ENCODE measurements at places on chromosomes 6 and 20. TPM values are rescaled to one million over a fixed set of nuclear protein-coding genes. Genes with fewer than 3 reads are reported as not detected.

GRCh38 chr6:166355552-166355951 lies 13.2 kb upstream of the SFT2D1 start:
- H3K4me3 ChIP-seq, result no peak overlapping the region
- 0 out of 2 replicates have a peak, but pooled peaks cover 8% of the 10 kb centered on the region for H3K4me1 ChIP-seq
- no peaks in the 10 kb centered on the region for H3K36me3 ChIP-seq
- H3K27ac ChIP-seq, result no peak overlapping the region
- peaks cover 17% of the 10 kb centered on the region for H3K27me3 ChIP-seq

GRCh38 chr6:7176208-7176607 lies 68.4 kb downstream of the RREB1 start:
- H3K4me1 ChIP-seq, result no peaks in the 10 kb centered on the region
- H3K4me3 ChIP-seq, result no peak overlapping the region
- no peak for DNase-seq

RIPOR2 gene
- total RNA-seq, result 0.94 TPM

PROCR gene
- total RNA-seq, result 7.5 TPM

DNA sequence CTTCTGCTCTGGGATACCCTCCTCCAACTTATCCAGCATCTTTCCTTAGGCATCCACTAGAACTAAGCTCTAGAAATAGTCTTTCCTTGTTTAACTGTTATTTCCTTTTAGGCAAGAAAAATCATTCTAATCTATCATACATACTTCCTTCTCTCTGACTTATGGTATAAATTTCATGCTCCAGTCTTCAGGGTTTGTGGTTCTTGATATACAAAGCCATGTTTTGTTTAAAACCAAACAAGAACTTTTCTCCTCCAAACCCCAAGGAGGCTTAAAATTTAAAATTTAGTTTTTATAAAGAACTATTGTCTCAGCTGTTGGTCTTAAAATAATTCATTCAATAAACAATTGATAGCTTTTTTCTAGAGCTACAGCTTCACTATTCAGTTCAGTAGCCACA lies 77.2 kb downstream of the CD164 start:
- H3K27me3 ChIP-seq, result no peaks in the 10 kb centered on the region
- DNase-seq, result no peak
- no peaks in the 10 kb centered on the region for H3K36me3 ChIP-seq
- peaks cover 33% of the 10 kb centered on the region for H3K4me1 ChIP-seq
- no peak overlapping the region for H3K27ac ChIP-seq

- H3K27me3 ChIP-seq, result no peaks in the 10 kb centered on the region
- H3K4me3 ChIP-seq, result peak overlapping the region; percentile 72
- H3K4me1 ChIP-seq, result peaks cover 17% of the 10 kb centered on the region
- no peak for DNase-seq
- H3K36me3 ChIP-seq, result peaks cover 23% of the 10 kb centered on the region
These were observed 542 bp downstream of the TUBE1 start for GRCh38 chr6:112086744-112087135.

ECT2L gene
- total RNA-seq, result not detected

- no peak overlapping the region for H3K4me3 ChIP-seq
- no peak overlapping the region for H3K27ac ChIP-seq
- H3K4me1 ChIP-seq, result peaks cover 31% of the 10 kb centered on the region
- H3K27me3 ChIP-seq, result no peaks in the 10 kb centered on the region
- H3K36me3 ChIP-seq, result no peaks in the 10 kb centered on the region
- no peak for DNase-seq
These were observed 117.1 kb upstream of the PRND start for GRCh38 chr20:4604580-4604979.

TSBP1 gene
- not detected for total RNA-seq

GRCh38 chr6:110690106-110690654 lies 125.1 kb downstream of the CDK19 start:
- H3K4me1 ChIP-seq, result peaks cover 15% of the 10 kb centered on the region
- no peak overlapping the region for H3K4me3 ChIP-seq
- no peaks in the 10 kb centered on the region for H3K27me3 ChIP-seq
- DNase-seq, result no peak

- H3K4me1 ChIP-seq, result no peaks in the 10 kb centered on the region
- no peaks in the 10 kb centered on the region for H3K36me3 ChIP-seq
- H3K27me3 ChIP-seq, result no peaks in the 10 kb centered on the region
- no peak overlapping the region for H3K27ac ChIP-seq
- no peak overlapping the region for H3K4me3 ChIP-seq
These were observed 306.4 kb upstream of the PRND start for GRCh38 chr20:4415281-4415680.

DNA sequence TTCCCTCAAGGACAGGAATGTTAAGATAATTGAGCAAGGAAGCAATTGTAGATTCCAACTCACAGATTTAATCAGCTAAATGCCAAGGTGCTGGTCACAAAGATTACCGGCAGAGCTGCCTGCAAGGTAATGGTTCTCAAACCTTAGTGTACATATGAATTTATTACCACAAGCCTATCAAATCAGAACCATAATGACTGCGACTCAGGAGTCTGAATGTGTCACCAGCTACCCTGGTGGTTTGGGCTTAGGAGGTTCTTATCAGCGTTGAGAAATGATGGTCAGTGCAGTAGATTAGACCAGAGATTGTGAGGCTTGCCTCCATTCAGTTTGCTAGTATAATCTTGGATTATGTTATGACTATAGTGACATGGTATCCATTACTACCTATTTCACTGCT lies 78.9 kb downstream of the MTFR2 start:
- DNase-seq, result no peak
- no peaks in the 10 kb centered on the region for H3K36me3 ChIP-seq
- no peaks in the 10 kb centered on the region for H3K27me3 ChIP-seq
- H3K4me3 ChIP-seq, result no peak overlapping the region
- H3K4me1 ChIP-seq, result no peaks in the 10 kb centered on the region

EPB41L2 gene
- 67.4 TPM for total RNA-seq

- no peaks in the 10 kb centered on the region for H3K4me1 ChIP-seq
- no peaks in the 10 kb centered on the region for H3K36me3 ChIP-seq
- no peak overlapping the region for H3K27ac ChIP-seq
- no peak overlapping the region for H3K4me3 ChIP-seq
- no peaks in the 10 kb centered on the region for H3K27me3 ChIP-seq
These were observed 98.9 kb downstream of the TBC1D32 start for GRCh38 chr6:121235386-121235785.

- H3K4me3 ChIP-seq, result 0 out of 2 replicates have a peak overlapping the region, but pooled peaks have one; percentile 11
- H3K4me1 ChIP-seq, result peaks cover 3% of the 10 kb centered on the region
- peaks cover 8% of the 10 kb centered on the region for H3K36me3 ChIP-seq
- H3K27me3 ChIP-seq, result no peaks in the 10 kb centered on the region
- DNase-seq, result no peak
These were observed 21.2 kb downstream of the REV3L start for GRCh38 chr6:111461860-111462259.

NOX3 gene
- not detected for total RNA-seq

GRCh38 chr6:114301596-114302219 lies 41.1 kb downstream of the HS3ST5 start:
- H3K4me1 ChIP-seq, result no peaks in the 10 kb centered on the region
- no peaks in the 10 kb centered on the region for H3K36me3 ChIP-seq
- no peak for DNase-seq
- no peaks in the 10 kb centered on the region for H3K27me3 ChIP-seq

ADAM33 gene
- not detected for total RNA-seq

GNAS gene
- 1,304 TPM for total RNA-seq

ADGB gene
- total RNA-seq, result not detected

- no peak for DNase-seq
- H3K27me3 ChIP-seq, result no peaks in the 10 kb centered on the region
- no peaks in the 10 kb centered on the region for H3K4me1 ChIP-seq
- H3K4me3 ChIP-seq, result no peak overlapping the region
These were observed 6.8 kb upstream of the BTN1A1 start for GRCh38 chr6:26493258-26493657.

- H3K4me3 ChIP-seq, result no peak overlapping the region
- H3K27me3 ChIP-seq, result no peaks in the 10 kb centered on the region
- DNase-seq, result no peak
- no peak overlapping the region for H3K27ac ChIP-seq
These were observed 180.9 kb downstream of the PHF3 start for GRCh38 chr6:63816401-63816981.

DNA sequence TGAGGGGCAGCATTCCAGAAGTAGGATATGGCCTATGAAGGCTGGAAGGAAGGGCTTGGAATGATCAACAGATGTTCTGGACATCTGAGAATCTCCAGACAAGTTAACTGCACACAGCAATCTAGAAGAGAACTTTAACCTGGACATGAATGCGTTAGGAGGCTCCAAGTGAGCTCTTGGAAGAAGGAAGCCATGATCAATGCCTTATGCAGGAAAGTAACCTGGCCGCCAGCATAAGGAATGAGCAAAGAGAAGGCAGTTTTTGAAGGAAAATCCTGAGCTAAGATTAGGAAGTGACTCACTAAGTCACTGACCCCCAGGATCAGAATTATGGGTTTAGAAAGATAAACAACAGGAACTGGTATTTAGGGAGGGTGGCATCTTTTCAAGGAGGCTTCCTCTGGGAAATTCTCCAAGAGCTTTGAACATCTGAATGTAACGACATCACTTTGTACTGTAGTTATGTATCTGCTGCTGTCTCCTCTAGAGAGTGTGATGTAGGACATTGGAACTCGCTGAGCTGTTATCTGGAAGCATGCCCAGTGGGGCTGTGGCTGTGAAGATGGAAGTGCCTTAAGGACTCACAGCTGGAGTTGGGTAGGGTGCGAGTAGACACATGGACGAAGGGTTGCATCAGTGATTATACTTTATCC lies 236.8 kb downstream of the PACRG start:
- H3K36me3 ChIP-seq, result no peaks in the 10 kb centered on the region
- H3K4me1 ChIP-seq, result no peaks in the 10 kb centered on the region
- H3K27ac ChIP-seq, result no peak overlapping the region
- peaks cover 23% of the 10 kb centered on the region for H3K27me3 ChIP-seq
- no peak overlapping the region for H3K4me3 ChIP-seq

- DNase-seq, result no peak
- peaks cover 16% of the 10 kb centered on the region for H3K4me1 ChIP-seq
- H3K27ac ChIP-seq, result no peak overlapping the region
- no peaks in the 10 kb centered on the region for H3K36me3 ChIP-seq
- H3K27me3 ChIP-seq, result no peaks in the 10 kb centered on the region
These were observed 231.8 kb upstream of the QKI start for GRCh38 chr6:163182696-163183095.

- no peak overlapping the region for H3K27ac ChIP-seq
- H3K36me3 ChIP-seq, result no peaks in the 10 kb centered on the region
- no peaks in the 10 kb centered on the region for H3K27me3 ChIP-seq
- H3K4me1 ChIP-seq, result no peaks in the 10 kb centered on the region
These were observed 754.1 kb upstream of the MAP3K7 start for GRCh38 chr6:91340896-91341395.

- H3K4me1 ChIP-seq, result peaks cover 19% of the 10 kb centered on the region
- no peaks in the 10 kb centered on the region for H3K36me3 ChIP-seq
- H3K27me3 ChIP-seq, result no peaks in the 10 kb centered on the region
- H3K4me3 ChIP-seq, result no peak overlapping the region
- no peak overlapping the region for H3K27ac ChIP-seq
These were observed 287.1 kb downstream of the BTBD9 start for GRCh38 chr6:38352636-38353035.

DNA sequence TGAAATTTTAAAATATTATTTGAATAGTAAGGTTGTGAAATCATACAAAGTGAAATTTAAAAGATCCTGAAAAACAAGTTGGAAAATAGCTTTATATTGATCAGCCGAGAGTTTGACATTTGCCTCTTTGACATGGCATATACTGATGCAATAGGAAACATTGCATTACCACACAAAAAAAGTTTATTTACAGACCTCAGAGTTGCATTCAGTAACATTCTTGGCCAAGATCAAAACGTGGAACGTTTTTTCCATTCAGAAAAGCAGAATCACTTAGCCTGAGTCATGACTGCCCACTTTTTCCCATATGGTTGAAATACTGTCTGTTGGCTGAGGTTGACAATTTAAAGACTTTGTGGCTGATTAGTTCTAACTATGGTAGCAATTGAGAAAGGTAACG lies 55.1 kb upstream of the BACH2 start:
- H3K27me3 ChIP-seq, result no peaks in the 10 kb centered on the region
- H3K4me1 ChIP-seq, result no peaks in the 10 kb centered on the region

DNA sequence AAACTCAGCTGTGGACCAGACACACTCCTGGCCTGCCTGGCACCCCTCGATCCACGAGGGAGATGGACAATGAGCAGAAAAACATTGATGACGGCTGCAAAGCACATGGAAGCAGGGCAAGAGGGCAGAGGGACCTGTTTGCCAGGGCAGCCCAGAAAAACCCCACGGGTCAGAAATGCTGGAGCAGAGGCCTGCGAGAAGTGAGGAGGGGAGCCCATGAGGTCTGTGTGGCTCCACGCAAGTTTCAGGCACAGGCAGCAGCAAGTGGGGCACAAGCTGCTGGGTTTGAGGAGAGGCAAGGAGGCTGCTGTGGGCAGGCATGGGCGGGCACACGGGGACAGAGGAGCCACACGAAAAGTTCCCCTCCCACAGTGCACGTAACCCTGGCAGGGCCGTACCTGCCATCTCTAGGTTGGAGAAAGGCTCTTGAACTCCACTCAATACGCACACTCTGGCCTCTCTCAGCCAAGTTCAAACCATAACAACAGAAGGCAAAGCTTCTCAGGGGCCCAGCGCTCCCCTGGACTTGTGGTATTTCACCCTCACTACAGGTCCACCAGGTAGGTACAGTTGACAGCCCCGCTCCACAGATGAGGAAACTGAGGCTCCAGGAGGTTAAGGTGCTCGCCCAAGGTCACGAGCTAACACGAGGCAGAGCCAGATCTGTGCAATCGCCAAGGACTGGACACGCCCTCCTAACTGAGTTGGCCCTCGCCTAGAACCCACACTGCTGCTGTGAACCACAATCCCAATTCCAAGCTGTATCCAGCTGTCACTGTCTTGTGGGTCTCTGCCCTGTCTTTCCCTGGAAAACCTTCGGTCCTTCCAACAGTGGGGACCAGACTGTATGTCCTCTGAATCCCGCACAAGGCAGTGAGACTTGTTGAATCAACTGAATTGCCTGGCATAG lies 108.2 kb downstream of the NOL4L start:
- H3K36me3 ChIP-seq, result no peaks in the 10 kb centered on the region
- H3K4me1 ChIP-seq, result peaks cover 36% of the 10 kb centered on the region
- no peak overlapping the region for H3K4me3 ChIP-seq
- DNase-seq, result no peak

GRCh38 chr6:65259059-65259458 lies 448.0 kb downstream of the EYS start:
- H3K27me3 ChIP-seq, result no peaks in the 10 kb centered on the region
- no peaks in the 10 kb centered on the region for H3K4me1 ChIP-seq
- no peak overlapping the region for H3K4me3 ChIP-seq
- H3K36me3 ChIP-seq, result no peaks in the 10 kb centered on the region
- H3K27ac ChIP-seq, result no peak overlapping the region
- DNase-seq, result no peak

DNA sequence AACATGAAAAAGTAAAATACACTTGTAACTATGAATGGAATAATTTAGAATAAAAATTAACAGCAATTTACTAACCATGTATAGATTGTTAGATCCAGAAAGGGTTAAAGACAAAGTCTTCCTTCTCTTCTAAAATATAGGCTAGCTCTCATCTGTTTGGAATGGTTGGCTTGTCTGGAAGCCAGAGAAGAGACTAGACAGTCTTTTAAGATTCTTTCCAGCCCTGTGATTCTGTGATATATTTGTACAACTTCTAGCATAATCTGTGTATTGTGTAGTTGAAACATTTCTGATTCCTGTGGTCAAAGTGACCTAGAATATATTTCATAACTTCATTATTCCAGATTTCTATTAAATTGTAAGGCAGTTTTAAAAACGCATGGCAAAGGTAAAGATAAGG lies 196.6 kb downstream of the UST start:
- no peak overlapping the region for H3K27ac ChIP-seq
- H3K4me3 ChIP-seq, result no peak overlapping the region
- no peaks in the 10 kb centered on the region for H3K4me1 ChIP-seq
- H3K27me3 ChIP-seq, result no peaks in the 10 kb centered on the region
- H3K36me3 ChIP-seq, result no peaks in the 10 kb centered on the region

GRCh38 chr6:146962329-146962728 lies 241.9 kb upstream of the STXBP5 start:
- H3K4me1 ChIP-seq, result no peaks in the 10 kb centered on the region
- no peaks in the 10 kb centered on the region for H3K36me3 ChIP-seq
- H3K27ac ChIP-seq, result no peak overlapping the region
- no peaks in the 10 kb centered on the region for H3K27me3 ChIP-seq

RANBP9 gene
- total RNA-seq, result 73.8 TPM

IGF2R gene
- total RNA-seq, result 50.9 TPM

Measured in PC-9 (cell line).